ENCODE measurements at places on chromosomes 11 and 22.

DNA sequence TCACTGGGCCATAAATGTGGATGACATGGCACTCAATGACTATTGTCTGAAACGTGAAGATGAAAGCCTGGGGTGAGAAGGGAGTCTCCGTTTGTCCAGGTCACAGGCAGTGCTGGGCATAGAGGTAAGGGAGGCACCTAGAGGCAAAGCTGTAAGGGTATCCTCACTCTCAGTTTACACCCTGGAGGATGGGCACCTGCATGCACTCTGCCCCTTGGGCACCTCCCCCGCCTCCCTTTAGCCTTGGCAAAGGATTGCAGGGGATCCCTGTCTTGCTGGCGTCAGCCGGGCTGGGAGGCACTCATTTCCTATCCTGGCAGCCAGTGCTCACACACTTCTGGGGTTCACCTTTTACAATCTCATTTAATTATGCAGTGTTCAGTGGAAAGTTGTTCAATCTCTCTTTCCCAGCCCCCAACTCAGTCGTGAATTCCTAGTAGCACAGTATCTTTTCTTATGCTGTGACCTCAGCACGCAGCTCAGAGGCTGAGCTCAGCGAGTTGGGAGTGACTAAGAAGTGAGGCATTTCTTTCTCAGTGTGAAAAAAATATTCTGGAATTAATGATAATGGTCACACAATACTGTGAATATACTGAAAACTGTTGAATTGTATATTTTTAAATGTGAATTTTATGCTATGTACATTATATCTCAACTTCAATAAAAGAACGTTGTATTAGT is 866.6 kb downstream of the BRD1 start:
- DNase-seq, result peak; percentile 43

- DNase-seq, result no peak
Observed at GRCh38 chr22:26748845-26749244, 91.5 kb downstream of the MIAT start.

- DNase-seq, result no peak
Observed at GRCh38 chr11:57390535-57390934, at the start of gene PRG2. PRG2 (minus strand) TSS chr11:57390650; CDS start chr11:57389944, 706 bp downstream.

DNA sequence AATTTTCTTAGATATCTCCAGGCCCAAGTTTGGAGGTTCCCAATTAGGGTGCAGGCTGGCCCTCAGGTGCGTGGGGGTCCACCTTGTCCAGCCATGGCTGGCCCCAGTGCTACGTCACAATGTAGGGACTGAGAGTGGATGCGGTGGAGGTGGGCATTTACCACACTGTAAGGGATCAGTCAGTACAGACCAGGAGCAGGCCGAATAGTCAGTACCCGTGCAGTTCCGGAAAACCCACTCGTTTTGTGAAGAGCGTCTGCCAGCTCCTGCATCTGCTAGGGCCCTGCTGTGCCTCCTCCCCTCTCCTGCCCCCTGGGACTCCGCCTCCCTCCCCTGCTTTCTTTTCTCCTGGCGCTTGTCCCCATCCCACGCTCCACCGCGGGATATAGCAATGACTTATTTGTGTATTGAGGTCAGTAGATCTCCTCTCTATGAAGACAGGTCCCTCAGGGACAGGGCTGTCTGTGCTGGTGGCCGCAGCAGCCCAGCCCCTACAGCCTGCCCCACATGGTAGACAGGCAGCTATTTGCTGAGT is 50.4 kb upstream of the SEPTIN5 start:
- DNase-seq, result no peak

GRCh38 chr22:27075028-27075678 is 417.8 kb downstream of the MIAT start:
- DNase-seq, result peak; percentile 70
